ENCODE measurements at places on chromosomes 4 and X. TPM values are rescaled to one million over a fixed set of nuclear protein-coding genes. Genes with fewer than 3 reads are reported as not detected.

- no peak overlapping the region for H3K4me3 ChIP-seq
- no peaks in the 10 kb centered on the region for H3K36me3 ChIP-seq
- H3K27me3 ChIP-seq = peaks cover 3% of the 10 kb centered on the region
- DNase-seq = no peak
Observed at GRCh38 chrX:20402956-20403355, 136.2 kb upstream of the RPS6KA3 start.

DNA sequence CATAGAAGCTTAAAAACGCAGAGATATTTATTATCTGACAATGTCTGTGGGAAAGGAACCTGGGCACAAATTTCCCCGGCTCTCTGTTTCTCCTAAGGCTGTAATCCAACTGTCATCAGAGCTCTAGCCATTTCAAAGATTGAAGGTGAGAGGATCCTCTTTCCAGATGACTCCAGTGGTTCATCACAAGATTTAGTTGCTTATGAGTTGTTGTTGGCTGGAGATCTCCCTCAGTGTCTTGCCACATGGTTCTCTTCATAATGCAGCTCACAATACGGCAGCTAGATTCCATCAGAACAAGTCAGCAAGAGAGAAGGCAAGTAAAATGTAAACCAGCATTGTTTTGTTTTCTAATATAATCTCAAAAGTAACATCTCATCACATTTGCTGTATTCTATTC, 369.4 kb downstream of the GASK1B start:
- no peaks in the 10 kb centered on the region for H3K27me3 ChIP-seq
- no peaks in the 10 kb centered on the region for H3K36me3 ChIP-seq
- no peaks in the 10 kb centered on the region for H3K4me1 ChIP-seq
- no peak overlapping the region for H3K27ac ChIP-seq
- H3K4me3 ChIP-seq = no peak overlapping the region

DNA sequence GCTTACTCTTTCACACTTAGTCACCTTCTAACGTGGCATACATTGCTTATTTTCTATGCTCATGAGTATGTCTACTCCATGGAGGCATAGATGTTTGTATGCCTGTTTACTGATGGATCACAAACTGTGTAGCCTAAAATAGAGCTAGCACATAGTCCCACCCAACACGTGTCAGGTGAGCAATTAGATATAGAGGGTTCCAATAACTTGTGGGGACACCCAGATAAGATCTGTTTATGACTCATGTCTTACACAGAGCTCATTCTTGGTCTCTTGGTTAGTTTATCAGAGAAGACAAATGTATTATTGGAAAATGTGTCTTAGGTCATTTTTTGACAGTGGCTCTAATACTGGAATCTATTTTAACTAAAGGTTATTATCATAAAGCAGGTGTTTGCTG, 6.8 kb downstream of the ZFP42 start:
- no peaks in the 10 kb centered on the region for H3K36me3 ChIP-seq
- H3K4me1 ChIP-seq = no peaks in the 10 kb centered on the region
- H3K27me3 ChIP-seq = no peaks in the 10 kb centered on the region
- peak; percentile 17 for DNase-seq

DNA sequence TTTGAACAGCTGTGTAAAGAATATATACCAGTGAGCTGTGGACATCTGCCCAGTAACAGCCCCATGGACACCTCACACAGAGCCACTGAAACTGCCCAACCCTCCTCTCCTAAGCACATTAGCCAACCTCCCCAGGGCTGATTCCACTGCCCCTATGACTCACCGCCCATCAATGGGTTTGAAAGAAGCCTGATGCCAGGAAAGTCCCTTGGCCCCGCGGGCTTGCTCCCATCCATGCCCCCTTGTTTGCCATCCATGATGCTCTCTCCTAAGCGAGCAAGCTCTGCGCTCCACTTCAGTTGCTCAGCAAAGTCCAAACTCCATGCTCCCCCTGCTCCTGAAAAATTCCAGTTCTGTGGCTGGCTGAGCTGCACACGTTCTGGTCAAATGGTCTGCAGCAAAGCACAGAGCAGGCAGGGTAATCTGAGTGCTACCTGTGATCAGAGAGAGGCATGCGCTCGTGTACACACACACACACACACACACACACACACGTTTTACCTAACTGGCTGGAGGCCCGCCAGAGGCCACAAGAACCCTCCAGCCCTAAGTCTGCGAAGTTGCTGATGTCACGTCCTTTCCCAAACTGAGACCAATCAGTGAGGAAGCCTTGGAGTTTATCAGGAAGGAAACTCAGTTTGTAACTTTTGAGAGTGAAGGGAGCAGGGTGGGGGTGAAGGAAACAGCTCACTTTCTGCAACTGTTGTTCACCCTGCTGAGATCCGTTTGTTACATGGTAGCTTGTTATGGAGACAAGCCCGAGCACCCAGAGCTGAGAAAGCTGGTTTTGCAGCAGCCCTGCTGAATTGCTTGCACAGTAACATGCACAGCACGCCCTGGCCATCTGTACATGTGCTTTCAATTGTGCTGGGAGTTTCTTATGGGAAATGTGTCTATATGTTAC, at the start of gene ASB9:
Gene ASB9, minus strand, starts transcription at position 466 of the 904 bp plus-strand sequence. Its CDS starts 209 bp downstream, at position 257.
- peak; percentile 34 for DNase-seq
- no peaks in the 10 kb centered on the region for H3K27me3 ChIP-seq
- no peak within 1 kb of the TSS for H3K27ac ChIP-seq
- no peaks in the 10 kb centered on the region for H3K36me3 ChIP-seq

GRCh38 chrX:51420610-51421009, 75.8 kb downstream of the NUDT11 start:
- no peak overlapping the region for H3K27ac ChIP-seq
- no peaks in the 10 kb centered on the region for H3K4me1 ChIP-seq
- H3K4me3 ChIP-seq = no peak overlapping the region
- no peaks in the 10 kb centered on the region for H3K36me3 ChIP-seq

Gene DCX
- not detected for total RNA-seq

DNA sequence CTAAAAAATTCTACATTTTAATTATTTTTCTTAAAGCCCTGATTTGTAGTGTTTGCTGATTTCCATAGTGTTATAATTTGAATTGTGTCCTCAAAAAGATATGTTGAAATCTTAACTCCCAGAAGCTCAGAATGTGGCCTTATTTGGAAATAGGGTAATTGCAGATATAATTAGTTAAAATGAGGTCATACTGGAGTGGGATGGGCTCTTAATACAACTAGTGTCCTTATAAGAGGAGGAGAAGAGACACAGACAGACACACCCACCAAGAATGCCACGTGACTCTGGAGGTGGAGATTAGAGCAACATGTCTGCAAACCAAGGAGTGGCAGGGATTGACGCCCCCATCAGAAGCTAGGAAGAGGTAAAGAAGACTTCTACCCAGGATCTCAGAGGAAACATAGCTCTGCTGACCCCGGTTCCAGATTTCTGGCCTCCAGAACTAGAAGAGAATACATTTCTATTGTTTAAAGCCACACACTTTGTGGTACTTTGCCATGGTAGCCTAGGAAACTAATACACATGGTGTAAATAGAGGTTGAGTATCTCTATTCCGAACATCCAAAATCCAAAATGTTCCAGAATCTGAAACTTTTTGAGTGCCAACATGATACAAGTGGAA, 70.5 kb upstream of the IRF2 start:
- peaks cover 4% of the 10 kb centered on the region for H3K4me1 ChIP-seq
- H3K4me3 ChIP-seq = no peak overlapping the region
- H3K27me3 ChIP-seq = 0 out of 2 replicates have a peak, but pooled peaks cover 2% of the 10 kb centered on the region
- DNase-seq = no peak
- H3K36me3 ChIP-seq = no peaks in the 10 kb centered on the region

Gene DCHS2
- total RNA-seq = not detected

DNA sequence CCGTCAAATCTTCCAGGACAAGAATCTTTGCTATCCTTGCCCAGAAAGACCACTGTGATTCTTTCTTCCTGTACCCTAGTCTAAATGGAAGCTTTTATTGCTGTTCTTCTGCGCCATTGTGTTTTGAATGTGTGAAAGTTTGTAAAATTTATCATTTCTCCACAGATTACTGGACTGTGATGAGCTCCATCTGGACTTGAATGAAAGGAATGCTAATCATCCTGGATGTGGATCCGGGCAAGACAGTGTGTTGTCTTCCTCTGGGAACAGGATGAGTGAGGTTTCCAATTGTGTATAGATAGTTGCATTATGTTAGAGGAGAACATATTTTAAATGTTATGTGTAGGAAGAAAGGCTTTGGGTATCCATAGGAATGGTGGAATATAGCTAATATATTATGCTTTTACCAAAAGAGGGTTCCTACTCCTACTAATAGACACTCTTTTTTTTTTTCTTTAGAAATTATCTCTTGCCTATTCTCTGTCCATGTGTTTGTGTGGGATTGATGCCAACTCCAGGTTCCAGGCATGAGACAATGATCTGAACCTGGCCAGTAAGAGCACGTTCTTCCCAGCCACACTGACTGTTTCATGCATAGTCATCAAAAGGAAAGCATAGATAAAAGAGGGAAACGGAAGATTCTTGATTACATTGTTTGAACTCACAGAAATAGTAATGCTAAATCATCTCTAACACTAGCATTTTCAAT, 803.6 kb upstream of the ADGRL3 start:
- no peak overlapping the region for H3K27ac ChIP-seq
- H3K27me3 ChIP-seq = no peaks in the 10 kb centered on the region
- H3K4me3 ChIP-seq = no peak overlapping the region
- no peaks in the 10 kb centered on the region for H3K36me3 ChIP-seq
- no peak for DNase-seq
- H3K4me1 ChIP-seq = no peaks in the 10 kb centered on the region

DNA sequence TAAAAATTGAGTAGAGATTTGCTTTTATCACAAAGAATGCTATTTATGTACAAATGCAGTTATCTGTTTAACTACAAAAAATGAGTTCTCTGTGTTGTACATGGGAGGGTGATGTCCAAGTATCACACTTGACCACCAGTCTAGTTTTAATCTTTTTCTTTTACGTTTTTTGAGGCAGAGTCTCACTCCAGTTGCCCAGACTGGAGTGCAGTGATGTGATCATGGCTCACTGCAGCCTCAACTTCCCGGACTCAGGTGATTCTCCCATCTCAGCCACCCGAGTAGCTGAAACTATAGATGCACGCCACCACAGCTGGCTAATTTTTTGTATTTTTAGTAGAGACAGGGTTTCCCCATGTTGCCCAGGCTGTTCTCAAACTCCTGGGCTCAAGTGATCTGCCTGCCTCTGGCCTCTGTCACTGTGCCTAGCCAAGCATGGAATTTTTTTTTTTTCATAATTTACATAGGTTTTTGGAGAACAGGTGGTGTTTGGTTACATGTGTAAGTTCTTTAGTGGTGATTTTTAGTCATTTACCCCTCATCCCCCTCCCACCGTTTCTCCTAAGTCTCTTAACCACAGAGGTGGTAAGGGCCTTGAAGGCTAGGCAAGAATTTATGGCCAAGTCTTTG, 47.9 kb upstream of the RPA4 start:
- 0 out of 2 replicates have a peak, but pooled peaks cover 1% of the 10 kb centered on the region for H3K4me1 ChIP-seq
- no peaks in the 10 kb centered on the region for H3K27me3 ChIP-seq
- H3K36me3 ChIP-seq = no peaks in the 10 kb centered on the region
- no peak overlapping the region for H3K27ac ChIP-seq
- H3K4me3 ChIP-seq = no peak overlapping the region

DNA sequence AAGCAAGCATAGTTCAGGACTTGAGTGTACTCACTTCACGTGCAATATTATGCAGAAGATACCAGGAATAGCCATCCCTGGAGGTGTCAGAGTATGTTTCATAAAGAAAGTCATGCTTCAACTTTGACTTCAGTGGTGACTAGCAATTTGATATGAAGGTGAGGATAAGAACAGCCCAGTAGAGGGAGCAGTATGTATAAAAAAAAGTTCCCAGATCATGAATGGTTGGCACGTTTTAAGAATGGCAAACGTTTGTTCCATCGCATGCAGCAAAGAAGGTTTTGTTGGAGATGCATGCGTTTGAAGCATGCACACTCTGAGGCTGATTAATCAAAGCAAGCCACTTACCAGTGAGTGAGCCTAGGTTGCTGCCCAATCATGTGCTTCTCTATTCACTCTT, 33.5 kb upstream of the SLITRK4 start:
- H3K4me1 ChIP-seq = no peaks in the 10 kb centered on the region
- no peak overlapping the region for H3K4me3 ChIP-seq
- DNase-seq = no peak
- H3K27me3 ChIP-seq = no peaks in the 10 kb centered on the region
- H3K36me3 ChIP-seq = no peaks in the 10 kb centered on the region

Gene EXOC1L
- total RNA-seq = not detected
